Upper lobe of right lung (tissue), 1 donor: ENCODE measurements at places on chromosomes 4 and X. TPM values are rescaled to one million over a fixed set of nuclear protein-coding genes. Genes with fewer than 3 reads are reported as not detected.
A peak's percentile ranks its signal among the peaks of the same experiment; 100 is the strongest.

RASGEF1B gene
- total RNA-seq: 45.1 TPM

- peak; percentile 85 for DNase-seq
These were observed at the start of gene UGT8 for GRCh38 chr4:114598191-114599121. TSS of gene UGT8 (plus strand) at chr4:114598807. CDS start at chr4:114622881, 24,074 bp downstream.

DNA sequence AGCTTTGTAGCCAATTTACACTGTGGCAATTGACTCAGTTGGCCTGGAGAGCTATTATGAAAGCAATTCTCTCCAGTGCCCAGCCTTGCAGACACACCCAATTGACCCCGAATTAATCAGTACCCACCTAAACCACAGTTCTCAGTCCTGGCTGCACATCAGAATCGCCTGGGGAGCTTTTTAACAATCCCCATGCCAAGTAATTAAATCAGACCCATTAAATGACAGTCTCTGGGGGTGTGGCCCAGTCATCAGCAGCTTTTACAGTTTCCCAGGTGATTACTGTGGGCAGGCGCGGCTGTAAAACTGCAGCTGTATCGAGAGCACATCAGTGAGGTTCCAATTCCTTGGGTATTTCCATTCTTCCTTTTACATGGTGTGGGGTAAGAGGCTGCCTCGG is 460.9 kb upstream of the FAT1 start:
- no peak for DNase-seq

- no peak for DNase-seq
These were observed 2233.9 kb upstream of the TENM3 start for GRCh38 chr4:180009316-180009715.
